ENCODE measurements at places on chromosomes 12 and 14. TPM values are rescaled to one million over a fixed set of nuclear protein-coding genes. Genes with fewer than 3 reads are reported as not detected.

MARK3 gene
- 69.1 TPM for total RNA-seq

CLEC2A gene
- total RNA-seq = 5.6 TPM

POTEM gene
- total RNA-seq = not detected

MANSC1 gene
- 1.8 TPM for total RNA-seq
